ENCODE measurements at places on chromosomes 1 and 21.

- DNase-seq: no peak
These were observed 410 bp upstream of the TDRD5 start for GRCh38 chr1:179591253-179591591.

DNA sequence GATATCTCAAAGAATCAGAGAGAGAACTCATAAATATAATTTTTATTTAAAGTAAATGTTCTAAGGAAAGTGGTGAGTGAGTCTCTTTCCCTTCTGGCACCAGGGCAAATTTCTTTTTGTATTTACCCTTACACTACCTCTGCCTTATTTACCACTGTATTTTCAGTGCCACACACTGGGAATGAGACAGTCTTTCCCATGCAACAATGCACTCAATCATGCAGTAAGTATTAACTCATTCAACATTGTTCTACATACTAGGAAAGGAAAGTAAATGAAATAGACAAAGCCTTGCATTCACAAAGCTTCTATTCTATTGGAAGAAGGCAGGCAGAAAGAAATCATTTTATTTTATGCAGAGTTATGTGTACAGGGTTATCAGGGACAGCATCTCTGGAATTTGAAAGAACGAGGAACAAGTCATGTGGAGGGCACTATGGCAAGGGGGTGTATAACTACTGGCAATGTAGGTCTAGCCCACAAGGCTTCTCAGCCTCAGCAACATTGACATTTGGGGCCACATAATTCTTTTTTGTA, 129.8 kb upstream of the PRDX6 start:
- DNase-seq: no peak

GRCh38 chr1:6486433-6487011, 4.9 kb downstream of the PLEKHG5 start:
- peak; percentile 96 for DNase-seq

- DNase-seq: no peak
These were observed 50.1 kb downstream of the PRDM16 start for GRCh38 chr1:3119061-3119460.

DNA sequence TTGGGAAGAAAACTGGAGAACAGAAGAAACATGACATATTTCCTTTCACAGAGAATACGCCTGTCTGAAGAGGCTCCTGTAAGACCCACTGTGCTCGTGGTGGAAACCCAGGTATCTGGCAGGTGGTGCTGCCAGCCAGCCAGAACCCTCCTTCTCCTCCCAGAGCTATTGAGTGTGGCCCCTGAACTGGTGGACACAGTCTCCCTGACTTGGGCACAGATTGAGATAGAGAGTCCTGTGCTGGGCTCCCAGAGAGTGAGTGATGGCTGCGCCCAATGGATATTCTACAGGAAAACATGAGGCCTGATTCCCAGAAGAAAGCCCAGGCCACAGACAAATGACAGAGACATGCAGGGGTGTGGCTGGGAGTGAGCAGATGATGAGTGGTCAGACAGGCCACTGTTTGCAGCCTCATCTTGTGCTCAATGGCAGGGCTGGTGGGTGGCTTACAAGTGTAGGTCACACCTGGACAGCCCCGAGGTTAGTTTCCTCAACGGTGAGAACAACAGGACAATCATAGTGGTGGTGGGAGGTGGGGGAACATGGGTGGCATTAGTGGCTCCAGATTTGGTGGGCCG, 127.9 kb downstream of the PTPRU start:
- no peak for DNase-seq

DNA sequence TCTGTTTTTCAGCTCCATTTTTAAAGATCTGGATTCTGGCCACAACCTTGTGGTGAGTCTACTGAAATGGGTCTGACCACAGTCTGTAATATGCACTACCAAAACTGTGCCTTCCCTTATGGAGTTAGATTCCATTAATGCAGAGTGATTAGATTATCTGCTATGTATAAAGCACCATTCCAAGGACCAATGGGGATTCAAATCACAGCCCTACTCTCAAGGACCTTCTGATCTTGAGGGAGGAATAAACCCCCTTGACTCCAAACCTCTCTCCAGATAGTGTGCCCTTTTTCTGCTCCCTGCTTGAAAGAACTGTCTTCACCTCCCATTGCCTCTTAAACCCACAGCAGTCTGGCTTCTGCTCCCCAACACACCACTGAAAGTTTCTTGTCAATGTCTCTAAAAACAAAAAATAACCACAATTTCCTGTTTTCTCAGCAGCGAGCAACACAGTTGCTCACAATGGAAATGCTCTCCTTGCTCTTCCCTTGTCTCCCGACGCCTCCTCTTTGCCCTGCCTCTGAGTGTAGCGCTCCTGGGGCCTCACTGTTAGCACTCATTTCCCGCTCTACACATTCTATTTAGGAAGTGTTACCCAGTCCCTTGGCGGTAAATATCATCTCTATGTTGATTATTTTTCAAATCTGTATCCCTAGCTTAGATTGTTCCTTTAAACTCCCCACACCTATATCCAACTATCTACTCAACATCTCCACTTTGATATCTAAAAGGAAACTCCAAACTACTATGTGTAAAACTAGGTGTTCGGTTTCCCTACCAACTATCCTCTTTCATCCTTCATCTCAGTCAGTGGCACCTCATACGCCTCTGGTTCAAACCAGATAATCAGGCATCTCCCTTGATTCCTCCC, 13.6 kb downstream of the PCNX2 start:
- no peak for DNase-seq

- DNase-seq: no peak
These were observed 139.9 kb upstream of the B3GALT2 start for GRCh38 chr1:193326296-193326695.

- DNase-seq: no peak
These were observed 57.5 kb downstream of the IARS2 start for GRCh38 chr1:220151454-220151853.

- no peak for DNase-seq
These were observed 7.7 kb upstream of the RSPH1 start for GRCh38 chr21:42503711-42504110.

DNA sequence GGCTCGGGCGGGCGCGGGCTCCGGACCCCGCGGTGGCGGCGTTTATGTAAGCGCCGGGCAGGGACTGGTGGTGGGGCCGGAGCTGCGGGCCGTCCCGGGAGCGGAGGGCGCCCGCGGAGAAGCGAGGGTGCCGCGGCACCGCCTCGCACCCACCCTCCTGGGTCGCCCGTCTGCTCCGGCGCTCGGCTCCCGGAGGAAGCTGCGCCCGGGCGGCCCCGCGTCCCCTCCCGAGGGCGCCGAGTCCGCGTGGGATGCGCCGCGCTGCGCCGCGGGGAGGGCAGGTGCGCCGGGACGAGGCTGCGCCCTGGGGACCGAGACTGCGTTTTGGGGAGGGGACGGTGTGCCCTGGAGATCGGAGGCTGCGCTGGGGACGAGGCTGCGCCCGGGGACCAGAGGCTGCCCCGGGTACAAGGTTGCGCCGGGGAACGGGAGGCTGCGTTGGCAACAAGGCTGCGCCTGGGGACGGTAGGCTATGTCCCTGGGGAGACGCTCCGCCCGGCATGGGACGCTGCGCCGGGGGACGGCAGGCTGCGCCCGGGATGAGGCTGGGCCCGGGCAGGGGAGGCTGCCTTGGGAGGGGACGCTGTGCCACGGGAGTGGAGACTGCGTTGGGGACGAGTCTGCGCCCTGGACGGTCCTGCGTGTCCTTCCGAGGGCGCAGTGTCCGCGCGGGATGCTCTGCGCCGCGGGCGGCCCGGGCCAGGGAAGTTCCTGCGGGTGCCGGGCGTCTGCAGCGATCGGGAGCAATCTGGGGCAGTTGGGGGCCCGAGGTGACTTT, 627 bp downstream of the ADARB1 start:
- DNase-seq: peak; percentile 29

- no peak for DNase-seq
These were observed 27.6 kb upstream of the ARHGAP29 start for GRCh38 chr1:94265011-94265422.

DNA sequence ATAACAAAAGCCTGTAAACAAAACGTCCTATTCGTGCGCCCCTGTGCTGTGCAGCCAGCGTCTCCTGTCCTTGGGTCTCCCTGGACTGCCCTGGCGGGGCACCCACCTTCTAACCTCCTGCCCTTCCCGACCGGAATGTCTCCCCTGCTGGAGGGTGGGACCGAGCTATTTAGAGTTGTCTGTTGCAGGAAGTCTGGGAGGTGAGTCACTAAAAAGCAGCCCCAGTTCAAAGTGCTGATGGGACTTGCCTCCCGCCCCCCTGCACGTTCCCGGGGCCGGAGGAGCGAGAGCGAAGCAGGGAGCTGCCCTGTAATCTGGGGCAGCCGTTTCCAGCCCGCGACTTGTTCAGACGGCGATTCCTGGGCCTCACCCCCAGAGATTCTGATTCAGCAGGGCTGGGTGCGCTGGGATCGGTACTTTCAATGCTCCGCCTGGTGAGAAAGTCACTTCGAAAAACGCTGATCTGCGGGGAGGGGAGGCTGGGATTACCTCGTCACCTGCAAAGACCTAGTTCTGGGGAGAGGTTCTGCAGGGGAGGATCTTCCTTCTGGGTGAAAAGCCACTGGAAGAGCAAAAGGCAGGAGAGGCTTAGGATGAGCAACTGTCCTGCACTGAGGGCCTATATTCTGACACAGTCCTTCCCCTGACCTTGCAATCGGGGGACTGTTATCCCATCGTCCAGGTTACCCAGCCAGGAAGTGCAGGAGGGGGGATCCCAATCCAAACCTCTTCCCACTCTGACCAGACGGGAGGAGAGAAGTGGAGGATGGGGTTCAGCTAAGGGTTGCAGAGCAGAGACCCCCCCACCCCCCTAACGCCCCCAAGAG, 1.2 kb upstream of the DHRS3 start:
- peak; percentile 39 for DNase-seq

GRCh38 chr1:203271018-203271743, 34.1 kb upstream of the BTG2 start:
- DNase-seq: no peak

DNA sequence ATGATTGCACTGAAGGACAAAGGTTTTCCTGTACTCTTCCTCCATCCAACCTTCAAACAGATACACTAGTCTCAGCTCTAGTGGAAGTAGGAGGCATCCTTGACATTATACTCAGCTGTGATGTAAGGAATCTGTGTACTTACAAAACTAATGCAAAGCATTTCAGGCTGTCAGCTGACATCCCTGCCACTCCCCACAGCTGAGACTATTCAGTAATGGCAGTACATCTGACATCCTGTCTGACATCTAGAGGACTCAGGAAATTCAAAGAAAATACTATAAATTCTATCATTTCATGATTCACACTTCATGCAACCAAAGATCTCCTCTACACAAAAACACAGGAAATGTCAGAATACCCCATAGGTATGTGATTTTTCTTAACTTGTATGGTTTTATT, 325.8 kb downstream of the SMYD3 start:
- no peak for DNase-seq

DNA sequence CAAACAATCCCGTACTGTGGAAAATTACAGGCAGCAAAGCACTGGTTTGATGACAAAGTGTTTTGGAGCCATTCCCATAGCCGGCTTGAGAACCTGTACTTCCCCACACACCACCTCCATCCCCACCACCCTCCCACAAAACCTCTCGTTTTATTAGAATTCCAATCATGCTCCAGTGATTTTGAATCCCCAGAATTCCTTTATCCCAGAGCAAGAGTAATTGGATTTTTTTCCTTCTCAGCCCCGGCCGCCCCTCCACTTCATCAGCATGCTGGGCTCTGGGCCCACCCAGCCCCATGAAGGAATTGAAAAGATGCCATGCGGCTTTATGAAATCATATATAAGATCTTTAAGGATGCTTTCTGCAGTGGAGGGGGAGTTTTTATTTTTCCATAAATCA, 136.6 kb downstream of the OMA1 start:
- no peak for DNase-seq

- DNase-seq: no peak
These were observed 335.8 kb downstream of the CAMTA1 start for GRCh38 chr1:7120863-7121621.

GRCh38 chr1:214143006-214143992, 137.7 kb upstream of the SMYD2 start:
- no peak for DNase-seq

GRCh38 chr1:38243106-38243505, 196.5 kb upstream of the POU3F1 start:
- no peak for DNase-seq

DNA sequence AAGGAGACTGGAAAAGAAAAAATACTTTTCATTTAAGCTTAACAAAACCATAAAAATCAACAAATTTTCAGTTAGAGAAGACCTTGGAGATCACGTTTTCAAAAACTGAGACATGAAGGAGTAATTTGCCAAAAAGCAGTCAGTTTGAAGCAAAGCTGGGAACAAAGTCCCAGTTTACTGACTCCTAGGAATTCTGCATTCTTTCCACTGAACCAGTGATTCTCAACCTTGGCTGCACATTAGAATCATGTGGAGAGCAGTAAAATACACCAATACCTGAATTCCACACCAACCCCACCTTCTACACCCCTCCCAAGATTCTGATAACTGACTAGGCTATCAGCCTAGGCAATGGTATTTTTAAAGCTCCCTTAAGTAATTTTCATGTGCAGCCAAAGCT, 73.5 kb downstream of the PRPF38A start:
- DNase-seq: no peak

DNA sequence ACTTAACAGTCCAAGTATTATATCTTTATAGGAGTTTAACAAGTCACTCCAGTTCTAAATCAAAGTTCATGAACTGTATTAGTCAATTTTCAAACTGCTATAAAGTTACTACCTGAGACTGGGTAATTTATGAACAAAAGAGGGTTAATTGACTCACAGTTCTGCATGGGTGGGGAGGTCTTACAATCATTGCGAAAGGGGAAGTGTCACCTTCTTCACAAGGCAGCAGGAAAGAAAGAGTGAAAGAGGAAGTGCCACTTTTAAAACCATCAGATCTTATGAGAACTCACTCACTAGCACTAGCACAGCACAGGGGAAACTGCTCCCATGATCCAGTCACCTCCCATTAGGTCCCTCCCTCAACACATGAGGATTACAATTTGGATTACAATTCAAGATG, 70.0 kb downstream of the CLCA4 start:
- DNase-seq: no peak

DNA sequence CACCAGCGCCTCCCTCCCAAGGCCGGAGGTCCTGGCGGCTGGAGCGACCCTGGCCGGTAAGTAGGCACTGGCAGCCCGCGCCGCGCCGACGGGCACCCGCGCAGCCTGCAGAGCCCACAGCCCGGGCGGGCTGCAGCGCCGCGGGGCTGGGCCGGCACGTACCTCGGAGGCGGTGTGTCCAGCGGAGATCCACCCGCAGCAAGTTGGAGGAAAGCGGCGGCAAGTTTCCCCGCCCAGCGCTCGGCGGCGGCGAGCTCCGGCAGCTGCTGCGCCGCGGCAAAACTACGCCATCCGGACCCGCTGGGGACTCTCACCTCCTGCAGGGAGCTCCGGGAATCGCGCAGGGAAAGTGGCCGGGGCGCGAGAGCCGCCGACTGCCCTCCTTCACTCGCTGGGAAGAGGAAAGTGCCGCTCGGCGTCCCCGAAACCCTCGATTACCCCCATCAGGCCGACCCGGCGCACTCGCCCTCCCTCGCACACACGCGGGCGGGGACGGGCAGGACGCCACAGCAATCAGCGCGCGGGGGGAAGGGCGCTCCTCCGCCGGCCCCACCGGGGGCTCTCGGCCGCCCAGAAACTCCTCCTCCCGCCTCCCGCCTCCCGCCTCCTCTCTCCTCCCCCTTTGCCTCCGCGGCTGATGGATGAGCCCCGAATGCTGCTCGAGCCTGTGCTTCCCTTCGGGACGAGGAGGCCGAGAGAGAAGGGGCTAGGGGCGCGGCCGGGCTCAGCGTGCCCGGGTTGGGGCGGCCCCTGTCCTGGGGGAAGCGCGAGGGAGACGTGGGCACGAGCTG, at the start of gene TGFBR3:
Gene TGFBR3, minus strand, starts transcription at position 436 of the 791 bp plus-strand sequence. CDS start 24,620 bp downstream, outside the sequence.
- peak; percentile 85 for DNase-seq

- no peak for DNase-seq
These were observed 394.0 kb downstream of the NPHP4 start for GRCh38 chr1:5597991-5598823.
